Activated CD8-positive, alpha-beta memory T cell treated with anti-CD3 and anti-CD28 coated beads for 24 hours (primary cell): ENCODE measurements at places on chromosomes 2 and 18.

GRCh38 chr2:217656316-217656715 lies 346.5 kb downstream of the TNS1 start:
- no peak for DNase-seq

DNA sequence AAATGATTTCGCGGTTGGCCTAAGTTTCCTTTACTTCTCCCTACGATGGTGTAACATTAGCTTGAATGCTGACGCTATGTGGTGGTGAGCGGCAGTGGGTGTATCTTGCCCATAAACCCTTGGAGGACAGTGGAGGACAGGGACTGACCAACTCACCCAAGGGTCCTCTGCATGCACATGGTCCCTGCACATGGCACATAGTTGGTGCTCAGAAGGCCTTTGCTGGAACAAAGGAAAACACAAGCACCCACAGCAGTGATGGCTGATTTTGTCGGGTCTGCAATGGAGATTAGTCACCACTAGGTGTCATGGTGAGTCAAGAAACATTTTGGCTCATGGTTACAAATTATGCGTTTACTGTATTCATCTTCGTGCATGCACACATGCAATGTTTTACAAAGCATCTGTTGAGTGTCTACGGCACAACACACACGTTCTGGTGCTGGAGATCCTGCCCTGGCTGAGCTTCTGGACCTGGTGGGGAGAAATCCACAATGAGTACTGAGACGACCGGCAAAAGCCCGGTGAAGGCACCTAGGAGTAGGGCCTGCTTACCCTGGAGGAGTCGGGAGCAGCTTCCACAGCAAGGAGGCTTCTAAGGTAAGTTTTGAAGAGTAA lies 44.0 kb downstream of the PDCL3 start:
- DNase-seq: peak; percentile 66

DNA sequence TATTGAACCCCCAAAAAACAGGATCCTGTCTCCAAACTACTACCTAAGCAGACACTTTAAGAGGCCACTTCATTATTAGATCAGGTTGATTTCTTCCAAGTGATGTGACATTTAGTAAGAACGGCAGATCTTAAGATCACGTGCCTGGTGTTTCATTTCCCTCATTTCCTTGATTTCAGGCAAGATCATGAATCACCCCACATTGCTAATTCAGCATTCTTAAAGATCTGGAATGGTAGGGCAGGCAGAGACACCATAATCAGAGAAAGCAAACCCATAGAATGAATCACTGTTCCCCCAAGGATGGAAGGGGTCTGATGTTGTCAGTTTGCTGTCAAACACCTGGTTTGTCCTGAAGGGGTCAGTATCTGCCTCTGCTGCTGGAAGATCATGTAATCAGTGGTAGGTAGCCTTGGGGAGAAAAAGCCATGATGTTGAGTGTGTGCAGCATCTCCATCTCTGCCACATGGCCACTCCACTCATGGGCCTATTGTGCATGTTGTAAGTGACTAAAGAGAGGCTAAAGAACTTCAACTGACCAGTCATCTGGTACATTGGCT lies 133.9 kb downstream of the ARHGAP15 start:
- no peak for DNase-seq

DNA sequence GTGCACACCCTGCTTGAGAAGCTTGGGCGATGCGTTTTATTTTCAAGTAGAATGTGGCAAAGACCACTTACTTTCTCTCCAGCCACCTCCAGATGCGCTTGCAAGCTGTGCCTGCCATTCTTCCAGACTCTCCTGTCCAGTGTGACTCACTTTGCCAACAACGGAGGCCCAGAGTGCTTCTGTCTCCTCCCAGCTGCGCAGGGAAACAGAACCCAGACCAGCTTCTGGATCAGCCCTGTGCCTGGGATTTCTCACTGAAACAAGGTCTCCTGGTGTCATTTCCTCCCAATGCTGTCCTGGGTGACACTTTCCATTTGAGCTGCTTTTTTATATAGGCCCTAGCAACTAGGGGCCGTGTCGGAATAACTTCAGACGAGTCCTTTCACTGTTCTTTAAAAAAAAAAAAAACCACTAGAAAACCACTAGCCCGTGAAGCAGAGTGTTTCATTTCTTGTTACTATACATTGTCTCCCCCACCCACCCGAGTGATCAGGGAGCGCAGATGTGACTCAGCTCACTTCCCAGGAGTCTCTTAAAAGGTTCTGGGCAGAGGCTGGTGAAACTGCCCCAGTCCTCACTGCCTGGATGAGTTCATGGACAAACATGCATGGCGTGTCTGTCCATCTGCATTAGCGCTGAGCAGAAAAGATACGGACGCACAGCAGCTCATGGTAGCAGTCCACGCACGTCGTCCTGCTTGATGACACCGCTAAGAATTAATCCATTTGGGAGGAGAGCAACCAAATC lies 25.3 kb upstream of the RPL31 start:
- DNase-seq: no peak

- DNase-seq: no peak
Observed at GRCh38 chr2:62466503-62466854, 39.5 kb downstream of the TMEM17 start.
